AG09309 (cell line): ENCODE measurements at places on chromosomes 2 and 18.
A peak's percentile ranks its signal among the peaks of the same experiment; 100 is the strongest.

GRCh38 chr2:235897992-235898391 lies 270.2 kb downstream of the GBX2 start:
- no peak for DNase-seq

GRCh38 chr2:219689676-219690628 lies 62.5 kb downstream of the SLC4A3 start:
- peak; percentile 45 for DNase-seq

DNA sequence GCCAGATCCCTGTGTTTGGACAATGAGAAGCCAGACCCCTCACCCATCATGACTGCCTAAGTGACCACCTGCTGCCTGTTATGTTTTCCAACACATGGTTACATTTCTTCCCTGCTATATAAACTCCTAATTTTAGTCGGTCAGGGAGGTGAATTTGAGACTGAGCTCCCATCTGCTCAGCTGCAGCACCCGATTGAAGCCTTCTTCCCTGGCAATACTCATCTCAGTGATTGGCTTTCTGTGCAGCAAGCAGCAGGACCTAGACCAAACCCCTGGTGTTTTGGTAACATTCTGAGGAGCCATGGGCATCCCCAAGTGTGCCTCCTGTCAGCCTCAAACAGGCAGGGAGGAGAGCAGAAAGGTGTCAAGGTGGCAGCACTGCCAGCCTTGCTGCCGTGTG lies 141.2 kb downstream of the CD8B2 start:
- no peak for DNase-seq

GRCh38 chr2:136214307-136215200 lies 96.6 kb upstream of the CXCR4 start:
- no peak for DNase-seq

DNA sequence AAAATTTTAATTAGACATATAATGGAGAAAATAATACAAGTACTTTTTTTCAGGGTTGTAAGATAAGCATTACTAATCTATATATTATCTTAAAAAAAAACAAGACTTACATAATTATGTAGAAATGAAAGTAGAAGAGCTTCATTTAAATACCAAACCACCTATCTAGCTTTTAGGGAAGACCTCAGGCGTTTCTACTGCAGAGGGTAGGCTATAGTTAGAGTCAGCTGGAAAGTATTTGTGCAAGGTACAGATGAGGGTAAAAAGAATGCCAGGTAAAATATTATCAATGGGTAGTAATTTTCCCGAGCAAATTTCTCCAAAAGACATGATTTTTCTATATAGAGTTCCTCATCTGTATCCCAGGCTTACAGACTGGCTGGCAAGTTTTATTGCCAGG lies 30.5 kb upstream of the SLC39A10 start:
- DNase-seq, result no peak

DNA sequence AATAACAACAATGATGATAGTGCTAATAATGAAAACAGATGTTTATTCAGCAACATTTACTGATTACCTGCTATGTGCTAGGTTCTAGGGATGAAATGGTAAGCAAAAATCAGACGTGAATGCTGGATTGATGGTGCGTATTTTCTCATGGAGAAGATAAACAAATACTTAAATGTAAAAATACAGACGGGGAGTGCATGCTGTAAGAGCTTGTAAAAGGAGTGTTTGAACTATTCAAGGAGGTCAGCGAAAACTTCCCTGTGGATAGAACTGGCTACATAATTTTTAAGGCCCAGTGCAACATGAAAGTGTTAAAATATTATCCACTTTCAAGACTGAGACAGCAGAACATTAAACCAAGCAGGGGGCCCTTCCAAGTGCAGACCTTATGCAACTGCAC lies 22.1 kb downstream of the MTX2 start:
- no peak for DNase-seq

DNA sequence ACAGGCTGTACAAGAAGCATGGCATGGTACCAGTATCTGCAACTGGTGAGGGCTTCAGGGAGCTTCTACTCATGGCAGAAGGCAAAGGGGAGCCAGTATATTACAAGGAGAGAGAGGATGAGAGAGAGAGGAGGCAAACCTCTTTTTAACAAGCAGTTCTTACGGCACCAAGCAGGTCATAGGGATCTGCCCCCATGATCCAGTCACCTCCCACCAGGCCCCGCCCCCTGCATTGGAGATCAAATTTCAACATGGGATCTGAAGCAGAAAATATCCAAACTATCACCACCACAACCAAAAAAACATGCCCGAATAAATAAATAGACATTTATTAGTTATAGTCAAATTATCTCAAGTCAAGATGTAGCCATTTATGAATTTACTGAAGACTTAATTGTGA lies 14.5 kb upstream of the SLC35F5 start:
- no peak for DNase-seq

DNA sequence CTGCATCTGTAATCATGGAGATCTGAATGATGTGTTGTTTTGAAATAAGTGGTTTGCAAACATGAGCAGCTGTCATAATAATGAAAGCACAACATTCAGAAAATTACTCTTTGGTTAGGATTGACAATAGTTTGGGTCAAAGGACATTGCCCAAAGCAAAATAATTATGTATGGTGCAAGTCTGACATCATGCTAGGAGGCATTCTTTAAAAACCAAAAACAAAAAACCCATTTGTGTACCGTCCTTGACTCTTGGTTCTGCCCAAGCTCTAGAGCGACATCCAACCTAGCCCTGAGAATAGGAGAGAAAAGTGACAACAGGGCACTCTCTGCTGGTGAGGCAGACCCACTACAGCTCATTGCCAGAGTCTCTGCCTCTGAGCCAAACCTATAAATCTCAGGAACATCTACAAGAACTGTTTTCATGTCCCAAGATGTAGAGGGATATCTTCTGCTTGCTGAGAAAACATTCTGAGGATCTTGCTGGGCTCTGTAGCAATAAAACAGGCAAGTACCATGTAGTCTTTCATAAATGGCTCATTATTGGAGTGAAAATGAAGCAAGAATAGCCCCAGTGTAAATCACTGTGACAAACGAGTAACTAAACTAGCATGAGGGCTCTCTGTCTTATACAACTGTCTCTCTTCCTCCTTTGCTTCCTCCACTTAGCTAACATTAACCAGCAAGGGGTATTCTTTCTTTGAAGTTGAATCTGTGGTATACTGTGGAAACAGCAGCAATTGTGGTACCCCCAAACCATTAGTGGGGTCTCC lies 266.8 kb upstream of the CXCR4 start:
- DNase-seq, result peak; percentile 1

GRCh38 chr2:96860065-96861029 lies 2.5 kb upstream of the ANKRD39 start:
- no peak for DNase-seq

DNA sequence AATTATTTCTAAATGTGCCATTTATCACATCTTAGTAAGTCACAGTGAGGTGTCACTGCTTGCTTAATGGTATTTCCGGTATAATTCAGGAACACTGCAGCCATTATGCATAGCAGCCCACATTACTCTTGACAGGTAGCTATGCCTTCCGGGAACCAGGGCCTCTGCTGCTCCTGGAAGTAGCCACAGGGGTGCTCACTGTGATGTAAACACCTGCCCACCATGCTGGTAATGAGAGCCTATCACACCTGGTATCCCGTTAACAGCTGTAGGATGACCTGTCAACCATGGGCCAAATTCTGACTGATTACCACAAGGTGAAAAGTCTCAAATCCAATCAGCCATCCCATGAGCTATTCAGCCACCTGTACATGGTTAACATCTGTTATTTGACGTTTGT lies 647.0 kb upstream of the NXPH2 start:
- no peak for DNase-seq

DNA sequence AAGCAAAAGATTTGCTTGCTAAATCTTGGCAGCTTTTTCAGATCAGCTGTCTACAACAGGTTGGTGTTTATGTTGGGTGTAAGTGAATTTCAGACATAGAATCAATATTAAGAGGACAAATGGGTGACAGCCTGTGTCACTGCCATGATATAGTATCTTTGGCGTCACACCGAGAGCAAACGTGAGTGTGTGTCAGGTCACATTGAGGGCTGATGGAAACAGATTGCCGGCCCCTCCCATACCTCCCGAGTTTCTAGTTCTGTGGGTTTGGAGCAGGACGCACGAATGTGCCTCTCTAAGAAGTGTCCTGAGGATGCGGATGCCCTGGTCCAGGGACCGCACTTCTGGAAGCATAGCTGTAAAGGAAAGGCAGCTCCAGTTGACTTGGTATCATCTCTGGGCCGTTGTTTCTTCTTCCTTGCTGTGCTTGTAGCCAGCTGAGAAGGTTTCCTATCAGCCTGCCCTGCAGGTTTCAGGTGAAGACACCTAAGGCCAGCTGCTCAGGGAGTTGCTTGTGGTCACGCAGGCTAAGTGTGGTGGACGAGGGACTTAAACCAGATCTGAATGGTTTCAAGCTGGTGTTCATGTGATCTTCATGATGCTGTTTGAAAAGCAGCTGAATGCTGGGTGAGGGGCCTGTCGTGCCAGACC lies 6.4 kb downstream of the AGAP1 start:
- no peak for DNase-seq

DNA sequence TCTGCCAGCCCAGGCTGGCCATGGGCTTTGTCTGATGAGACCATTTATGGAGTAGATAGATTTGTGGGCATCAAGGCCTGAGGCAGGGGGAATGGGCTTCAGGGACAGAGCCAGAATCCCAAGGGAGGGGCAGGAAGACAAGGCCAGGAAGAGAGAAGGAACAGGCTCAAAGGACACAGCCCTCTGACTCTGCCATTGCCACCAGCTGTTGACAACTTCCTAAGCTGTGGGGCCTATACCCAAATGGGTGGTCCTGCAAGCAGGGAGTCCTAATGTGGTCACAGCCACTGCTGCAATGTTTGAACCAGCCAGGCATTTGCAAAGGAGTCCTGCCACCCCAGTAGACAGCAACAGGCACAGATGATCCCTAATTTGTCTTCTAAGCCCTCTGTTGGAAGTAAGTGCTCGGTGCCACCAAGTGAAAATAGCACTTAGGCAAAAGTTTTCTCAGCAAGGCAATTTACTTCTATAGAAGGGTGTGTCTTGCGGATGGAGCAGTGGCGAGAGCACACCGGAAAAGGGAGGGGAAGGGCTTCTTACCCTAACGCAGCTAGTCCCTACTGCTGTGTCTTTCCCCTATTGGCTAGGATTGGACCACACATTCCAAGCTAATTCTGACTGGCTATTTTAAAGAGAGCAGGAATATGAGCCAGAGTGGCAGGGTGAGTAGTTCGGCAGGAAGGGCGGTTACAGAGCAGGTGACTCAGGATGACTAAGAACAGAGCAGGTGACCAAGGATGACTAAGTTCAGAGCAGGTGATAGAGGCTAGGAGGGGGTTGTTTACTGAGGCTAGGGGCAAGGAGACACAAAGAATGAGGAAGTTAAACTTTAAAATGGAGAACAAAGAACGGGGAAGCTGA lies 47.2 kb downstream of the C1QL2 start:
- no peak for DNase-seq

- DNase-seq, result peak; percentile 76
These were observed 52.5 kb downstream of the SETBP1 start for GRCh38 chr18:44733069-44733753.

- peak; percentile 28 for DNase-seq
These were observed 22.7 kb upstream of the ACTG2 start for GRCh38 chr2:73870084-73870483.

DNA sequence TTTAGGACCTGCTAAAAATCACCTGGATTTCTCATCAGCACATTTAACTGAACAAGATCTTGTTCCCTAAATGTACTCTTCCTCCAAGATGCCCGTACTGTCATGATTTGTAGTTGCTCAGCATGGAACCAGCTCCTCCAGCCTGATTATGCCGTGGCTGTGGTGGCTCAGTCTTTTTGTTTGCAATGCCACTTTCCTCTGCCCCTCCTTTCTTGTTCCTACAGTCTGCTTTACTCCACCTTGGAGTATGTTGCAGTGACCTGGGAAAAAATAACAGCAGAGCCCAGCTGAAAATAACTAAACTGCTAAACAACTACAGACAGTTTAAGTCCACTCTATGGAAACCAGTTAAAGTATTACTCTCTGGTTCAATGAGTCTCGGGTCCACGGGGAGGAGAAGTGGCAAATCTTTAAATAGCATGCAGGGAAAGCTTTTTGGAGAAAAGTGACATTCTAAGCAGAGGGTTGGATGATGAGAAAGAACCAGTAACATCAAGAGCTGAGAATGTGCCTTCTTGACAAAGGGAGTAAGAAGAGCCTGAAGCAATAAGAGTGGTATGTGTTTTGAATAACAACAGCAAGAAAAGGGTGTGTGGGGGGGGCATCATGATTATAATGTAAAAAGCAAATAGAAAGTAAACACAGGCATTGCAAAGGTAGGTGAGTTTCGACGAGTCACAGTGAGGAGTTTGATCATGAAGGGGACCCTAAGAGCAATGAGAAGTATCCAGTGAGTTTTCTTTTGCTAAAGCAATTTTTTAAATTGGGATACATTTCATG lies 225.7 kb downstream of the TMX3 start:
- no peak for DNase-seq

DNA sequence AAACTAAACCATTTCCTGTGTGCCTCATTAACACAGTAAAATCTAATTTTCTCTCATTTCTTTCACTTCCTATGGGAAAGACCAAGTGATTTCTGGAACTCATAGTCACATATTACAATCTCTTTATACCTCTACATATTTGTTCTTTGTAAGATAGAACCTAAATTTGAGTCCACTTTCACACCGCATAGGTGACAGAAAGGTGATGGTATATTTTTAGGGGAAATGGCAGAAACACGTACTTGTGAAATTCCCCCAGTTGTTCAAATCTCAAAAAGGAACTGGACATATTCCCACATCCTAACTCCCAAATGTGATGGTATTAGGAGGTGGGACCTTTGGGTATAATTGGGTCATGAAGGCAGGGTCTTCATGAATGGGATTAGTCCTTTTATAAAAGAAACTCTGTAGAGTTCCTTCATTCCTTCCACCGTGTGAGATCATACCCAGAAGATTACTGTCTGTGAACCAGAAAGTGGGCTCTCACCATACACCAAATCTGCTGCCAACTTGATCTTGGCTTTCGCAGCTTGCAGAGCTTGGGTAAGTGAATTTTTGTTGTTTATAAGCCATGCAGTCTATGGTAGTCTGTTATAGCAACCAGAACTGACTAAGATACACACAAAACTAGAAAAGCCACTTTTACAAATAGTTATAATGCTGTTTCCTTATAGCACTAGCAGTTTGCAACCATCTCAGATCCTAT lies 542.1 kb downstream of the DSC3 start:
- no peak for DNase-seq

GRCh38 chr2:42047488-42048298 lies at the start of gene PKDCC:
PKDCC (plus strand) TSS chr2:42048021; CDS start chr2:42048200, 179 bp downstream.
- no peak for DNase-seq

DNA sequence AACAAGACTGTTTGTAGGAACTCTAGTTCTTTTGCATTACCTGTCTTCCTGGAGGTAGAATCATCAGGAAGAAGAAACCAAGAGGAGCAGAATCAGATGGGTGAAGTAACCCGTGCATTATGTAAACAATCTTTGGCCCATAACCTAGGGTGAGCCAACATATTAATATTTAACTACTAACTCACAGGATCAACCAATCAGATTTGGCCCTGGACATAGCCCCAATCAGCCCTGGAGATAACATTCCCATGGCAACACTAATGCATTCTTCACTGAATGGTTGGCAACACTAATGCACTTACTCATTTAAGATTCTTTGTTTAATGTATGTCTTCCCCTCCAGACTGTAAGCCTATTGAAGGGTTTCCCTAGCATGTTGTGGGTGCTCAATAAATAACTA lies 72.0 kb upstream of the CTAGE1 start:
- DNase-seq, result no peak

GRCh38 chr2:106800976-106801655 lies 84.9 kb downstream of the ST6GAL2 start:
- no peak for DNase-seq
